ENCODE measurements at places on chromosomes 3 and 15.

GRCh38 chr15:80588801-80589200, 106.3 kb upstream of the ABHD17C start:
- DNase-seq = no peak

- peak; percentile 82 for DNase-seq
Observed at GRCh38 chr3:112676659-112677234, 35.8 kb upstream of the CCDC80 start.

DNA sequence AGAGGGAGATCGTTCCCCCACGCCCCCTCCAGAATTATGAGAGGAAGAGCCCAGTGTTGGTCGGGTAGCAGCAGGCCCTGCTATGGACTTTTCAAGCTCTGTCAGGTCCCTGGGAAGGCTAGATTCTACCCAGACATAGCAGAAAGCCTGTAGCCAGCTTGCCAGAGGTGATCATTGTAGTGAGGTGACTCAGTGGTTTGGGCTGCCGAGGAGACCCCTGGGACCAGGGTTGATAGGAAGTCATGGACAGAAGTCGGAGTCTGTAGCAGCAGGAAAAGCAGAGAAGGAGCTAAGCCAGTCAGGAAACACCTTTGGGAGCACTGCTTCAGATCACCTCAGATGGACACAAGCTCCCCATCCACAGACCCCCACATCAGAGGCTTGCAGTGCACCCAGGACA, 67.7 kb downstream of the CCNL1 start:
- DNase-seq = no peak

GRCh38 chr3:48412375-48413001, 17.4 kb downstream of the PLXNB1 start:
- DNase-seq = peak; percentile 15

DNA sequence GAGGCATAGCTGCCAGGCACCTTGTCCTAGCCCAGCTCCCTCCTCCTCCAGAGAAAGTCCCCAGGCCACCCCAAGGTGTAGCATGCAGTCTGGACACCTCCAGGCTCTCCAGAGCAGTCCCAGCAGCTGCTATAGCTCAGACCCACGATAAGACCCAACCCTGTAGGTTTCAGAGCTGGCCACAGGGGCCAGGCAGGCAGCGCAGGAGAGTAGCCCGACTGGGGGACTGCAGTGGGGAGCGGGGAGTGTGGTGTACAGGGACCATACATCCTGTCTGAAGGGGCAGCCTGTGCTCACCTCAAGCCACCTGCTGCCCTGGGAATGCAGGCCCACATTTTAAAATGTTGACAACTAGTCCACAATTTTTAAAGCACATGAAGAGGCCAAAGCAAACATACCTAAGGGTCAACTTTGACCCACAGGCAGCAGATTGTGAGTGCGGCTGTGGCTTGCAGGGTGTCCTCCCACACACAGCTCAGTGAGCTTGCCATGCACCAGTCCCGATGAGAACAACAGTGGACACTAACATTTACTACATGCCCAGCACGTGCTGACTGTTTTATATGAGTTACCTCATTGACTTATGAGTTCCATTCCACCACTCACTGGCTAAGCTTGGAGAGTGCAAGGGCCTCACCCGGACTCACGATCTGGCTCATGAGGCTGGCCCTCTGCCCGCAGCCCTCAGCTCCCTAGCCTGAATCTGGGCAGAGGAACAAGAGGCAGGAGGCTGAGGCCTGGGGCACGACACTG, 81.4 kb downstream of the DNAJB8 start:
- no peak for DNase-seq

- DNase-seq = no peak
Observed at GRCh38 chr3:172355836-172356235, 92.4 kb downstream of the GHSR start.

GRCh38 chr15:33021806-33022389, 172.6 kb downstream of the FMN1 start:
- no peak for DNase-seq

DNA sequence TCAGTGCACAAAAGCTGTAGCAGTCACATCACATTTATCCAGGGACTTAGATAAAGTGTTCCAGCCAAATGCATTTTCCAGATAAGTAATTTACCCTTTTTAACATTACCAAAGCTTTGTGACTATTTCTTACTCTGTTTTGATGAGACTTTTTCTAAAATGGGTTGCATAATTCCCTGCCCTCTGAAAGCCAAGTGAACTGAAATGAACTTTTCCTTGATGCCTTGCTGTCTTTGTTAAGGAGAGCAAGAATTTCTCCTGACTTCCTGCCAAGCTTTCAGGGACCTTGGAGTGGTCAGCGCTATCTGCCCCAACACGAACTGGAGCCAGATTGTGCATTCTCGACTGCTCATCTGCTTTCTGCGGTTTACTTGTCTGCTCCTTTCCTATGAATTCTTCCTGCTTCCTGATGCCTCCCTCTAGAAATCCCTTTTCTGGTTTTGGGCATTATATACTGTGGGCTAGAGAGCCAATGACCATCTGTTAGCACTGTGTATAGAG, 34.8 kb downstream of the EIF4E3 start:
- no peak for DNase-seq

- no peak for DNase-seq
Observed at GRCh38 chr3:127888564-127889107, 26.4 kb upstream of the KBTBD12 start.

GRCh38 chr3:187777331-187777941, 32.2 kb upstream of the BCL6 start:
- DNase-seq = peak; percentile 56

DNA sequence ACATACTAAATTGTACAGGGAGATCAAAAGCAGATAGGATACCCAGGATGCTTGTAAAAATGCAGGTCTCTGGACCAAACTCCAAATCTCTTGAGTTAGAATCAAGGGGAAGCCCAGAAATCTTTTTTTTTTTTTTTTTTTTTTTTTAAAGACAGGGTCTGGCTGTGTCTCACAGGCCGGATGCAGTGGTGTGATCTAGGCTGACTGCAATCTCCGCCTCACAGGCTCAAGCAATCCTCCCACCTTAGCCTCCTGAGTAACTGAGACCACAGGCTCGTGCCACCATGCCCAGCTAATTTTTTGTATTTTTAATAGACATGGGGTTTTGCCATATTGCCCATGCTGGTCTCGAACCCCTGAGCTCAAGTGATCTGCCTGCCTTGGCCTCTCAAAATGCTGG, 373.5 kb downstream of the SHQ1 start:
- DNase-seq = no peak

DNA sequence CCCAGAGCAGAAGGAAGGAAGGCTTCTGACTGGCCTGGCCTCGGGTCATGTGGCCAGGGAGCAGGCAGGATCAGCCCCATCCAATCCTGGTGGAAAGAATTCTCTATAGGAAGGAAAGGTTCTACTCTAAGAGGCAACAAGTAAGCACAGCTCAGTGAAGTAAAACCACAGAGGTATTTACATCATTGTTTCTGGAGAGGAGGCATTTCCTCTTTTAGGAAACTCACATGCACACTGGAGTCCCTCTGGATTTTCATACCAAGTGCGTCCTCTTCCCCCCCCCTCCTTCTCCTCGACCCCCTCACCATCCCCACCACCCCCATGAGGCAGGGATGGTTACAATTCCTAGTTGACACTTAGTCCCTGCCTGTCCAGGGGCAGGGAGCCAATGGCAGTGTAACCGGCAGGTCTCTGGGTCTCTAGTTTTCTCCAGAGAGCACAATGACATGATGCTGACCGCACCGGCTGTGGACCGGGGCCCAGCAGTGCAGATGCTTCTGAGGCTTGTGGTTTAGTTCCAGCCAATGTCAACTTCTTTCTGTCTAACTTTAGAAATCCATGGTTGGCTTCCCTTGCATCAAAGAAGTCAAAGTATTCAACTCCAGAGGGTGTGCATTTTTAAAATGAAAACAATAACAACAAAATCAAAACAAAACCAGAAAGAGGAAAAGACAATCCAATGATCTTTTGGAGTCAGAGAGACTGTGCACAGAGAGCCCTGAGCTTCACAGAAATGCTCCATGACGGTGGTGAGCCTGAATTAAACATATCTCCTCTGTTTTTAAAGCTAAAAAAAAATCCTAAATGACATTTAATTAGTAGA, 230.3 kb upstream of the TLE3 start:
- DNase-seq = no peak

GRCh38 chr3:69161587-69162307, 39.4 kb upstream of the LMOD3 start:
- DNase-seq = peak; percentile 23

GRCh38 chr3:38260474-38260873, 5.1 kb upstream of the SLC22A13 start:
- no peak for DNase-seq

- no peak for DNase-seq
Observed at GRCh38 chr3:42381551-42382082, 28.8 kb downstream of the LYZL4 start.

DNA sequence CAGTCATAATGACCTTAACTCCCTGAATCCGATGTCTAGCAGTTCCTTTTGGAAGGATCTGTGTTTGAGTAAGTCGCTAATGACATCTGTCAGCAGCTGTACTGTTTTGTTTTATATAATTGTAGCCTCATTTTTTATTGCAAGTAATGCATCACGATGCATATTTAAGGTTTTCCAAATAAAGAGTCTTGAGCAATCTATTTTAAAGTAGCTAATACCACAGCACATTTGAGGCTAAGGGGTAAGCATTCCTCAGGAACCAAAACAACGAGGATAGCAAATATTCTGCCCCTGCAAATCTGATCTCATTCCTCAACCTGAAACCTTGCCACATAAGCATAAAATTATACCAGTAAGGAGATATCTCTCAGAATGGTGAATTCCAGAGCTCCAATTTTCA, 98.7 kb downstream of the TBC1D5 start:
- DNase-seq = no peak

- DNase-seq = no peak
Observed at GRCh38 chr3:118269537-118270125, 765.0 kb downstream of the IGSF11 start.

- no peak for DNase-seq
Observed at GRCh38 chr3:22380253-22380652, 629.2 kb upstream of the ZNF385D start.

- peak; percentile 54 for DNase-seq
Observed at GRCh38 chr3:56758539-56758981, 43.2 kb downstream of the ARHGEF3 start.

GRCh38 chr15:51355096-51355495, 13.6 kb downstream of the GLDN start:
- DNase-seq = no peak

- no peak for DNase-seq
Observed at GRCh38 chr15:81612631-81613030, 238.6 kb upstream of the TMC3 start.

GRCh38 chr3:128590948-128591347, 59.7 kb downstream of the RPN1 start:
- no peak for DNase-seq

GRCh38 chr3:195767792-195768191, 43.9 kb downstream of the MUC4 start:
- DNase-seq = no peak

DNA sequence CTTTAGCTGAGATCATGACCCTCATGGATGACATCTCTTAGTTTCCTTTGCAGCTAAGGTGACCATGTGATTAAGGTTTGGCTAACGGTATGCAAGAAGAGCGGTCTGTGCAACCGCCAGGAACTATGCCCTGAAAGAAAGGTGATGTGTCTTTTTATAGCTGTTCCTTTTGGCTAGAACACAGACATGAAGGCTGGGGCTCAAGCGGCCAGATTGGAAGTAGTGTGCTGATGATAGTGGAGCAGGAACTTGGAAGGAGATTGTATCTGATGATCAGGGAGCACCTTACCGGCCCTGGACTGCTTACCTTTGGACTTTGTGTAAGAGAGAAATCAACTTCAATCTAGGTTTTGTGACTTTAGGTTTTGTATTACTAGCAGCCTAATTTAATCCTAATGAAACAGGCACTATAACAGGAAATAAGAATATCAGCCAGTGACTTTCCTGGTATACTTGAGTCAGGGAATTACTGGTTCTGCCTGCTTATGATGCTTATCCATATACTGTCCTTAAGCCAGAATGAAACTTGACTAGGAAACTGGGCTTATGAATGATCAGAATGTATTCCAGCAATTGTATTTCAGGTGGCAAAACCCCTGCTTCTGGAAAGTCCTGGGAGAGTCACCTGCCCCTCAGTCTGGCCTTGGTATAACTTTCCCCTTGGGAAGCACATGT, 164.3 kb upstream of the LRIG1 start:
- DNase-seq = no peak

DNA sequence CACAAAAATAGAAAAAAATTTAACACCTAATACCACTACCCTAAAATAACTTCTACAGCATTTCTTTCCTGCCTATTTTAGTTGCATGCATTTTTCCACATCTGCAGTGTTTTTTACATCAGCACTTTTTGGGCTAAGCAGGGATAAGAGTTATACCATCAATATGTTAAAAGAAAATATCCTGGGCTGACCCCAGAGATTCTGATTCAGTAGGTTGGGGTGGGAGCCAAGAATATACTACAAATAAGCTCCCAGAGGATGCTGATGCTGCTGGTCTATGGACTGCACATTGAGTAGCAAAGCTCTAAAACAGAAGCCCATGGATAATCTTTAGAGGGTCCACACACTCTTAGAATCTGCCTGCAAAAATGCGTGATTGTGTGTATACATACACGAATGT, 14.8 kb downstream of the FYCO1 start:
- no peak for DNase-seq

DNA sequence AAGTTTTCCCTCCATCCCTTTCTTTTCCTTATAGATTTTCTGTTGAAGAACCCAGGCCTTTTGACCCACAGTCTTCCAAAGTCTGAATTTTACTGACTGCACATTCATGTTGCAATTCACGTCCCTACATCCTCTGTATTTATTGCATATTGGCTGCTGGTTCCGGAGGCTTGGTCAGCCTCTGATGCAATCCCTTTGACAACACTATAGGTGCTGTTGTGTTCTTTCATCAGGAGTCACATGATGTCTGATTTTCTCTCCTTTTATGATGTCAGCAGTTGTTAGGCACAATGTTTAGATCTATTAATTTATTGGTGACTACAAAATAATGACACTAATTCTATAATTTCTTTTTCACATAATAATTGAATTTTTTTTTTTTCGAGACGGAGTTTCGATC, 8.7 kb downstream of the CYP1A1 start:
- peak; percentile 28 for DNase-seq

- no peak for DNase-seq
Observed at GRCh38 chr15:70324001-70324974, 226.6 kb upstream of the TLE3 start.

DNA sequence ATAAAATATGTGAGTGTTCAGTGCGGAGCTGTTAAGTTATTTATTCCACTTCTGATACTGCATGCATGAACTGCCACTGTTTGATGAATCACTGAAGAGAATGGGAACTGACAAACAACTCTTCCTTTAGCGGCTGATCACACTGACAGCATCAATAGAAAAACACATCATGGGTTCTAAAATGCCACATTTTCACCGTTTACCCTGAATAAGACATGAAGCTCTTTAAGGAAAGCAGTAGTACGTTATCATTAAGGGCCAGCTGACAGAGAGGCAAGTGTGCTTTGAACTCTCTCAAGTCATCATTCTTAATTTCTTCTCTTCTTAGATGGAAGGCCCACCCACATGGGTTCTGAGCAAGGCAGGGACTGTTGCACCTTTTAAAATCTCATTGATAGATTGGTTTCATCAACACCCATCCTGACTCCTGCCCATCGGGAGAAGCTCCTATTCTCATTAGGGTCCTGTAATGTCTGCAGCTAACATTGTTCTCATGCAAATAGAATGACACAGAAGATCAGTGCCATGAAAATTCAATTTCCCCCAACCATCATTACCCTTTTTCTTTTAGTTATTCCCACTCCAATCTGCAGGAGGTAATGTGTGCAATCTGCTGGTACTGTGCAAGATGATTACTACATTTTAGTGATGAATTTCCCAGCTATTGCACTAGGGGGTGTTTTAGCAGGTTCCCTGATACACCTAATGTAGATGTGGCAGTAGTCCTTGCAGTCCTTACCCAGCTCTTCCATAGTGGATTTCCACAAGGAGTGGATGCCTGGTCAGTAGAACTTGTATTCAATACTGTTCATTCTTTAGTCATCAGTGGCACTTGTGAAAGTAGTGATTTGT, 119.1 kb downstream of the ROBO2 start:
- DNase-seq = no peak
